ENCODE measurements at places on chromosomes 6 and 20. TPM values are rescaled to one million over a fixed set of nuclear protein-coding genes. Genes with fewer than 3 reads are reported as not detected.

DNA sequence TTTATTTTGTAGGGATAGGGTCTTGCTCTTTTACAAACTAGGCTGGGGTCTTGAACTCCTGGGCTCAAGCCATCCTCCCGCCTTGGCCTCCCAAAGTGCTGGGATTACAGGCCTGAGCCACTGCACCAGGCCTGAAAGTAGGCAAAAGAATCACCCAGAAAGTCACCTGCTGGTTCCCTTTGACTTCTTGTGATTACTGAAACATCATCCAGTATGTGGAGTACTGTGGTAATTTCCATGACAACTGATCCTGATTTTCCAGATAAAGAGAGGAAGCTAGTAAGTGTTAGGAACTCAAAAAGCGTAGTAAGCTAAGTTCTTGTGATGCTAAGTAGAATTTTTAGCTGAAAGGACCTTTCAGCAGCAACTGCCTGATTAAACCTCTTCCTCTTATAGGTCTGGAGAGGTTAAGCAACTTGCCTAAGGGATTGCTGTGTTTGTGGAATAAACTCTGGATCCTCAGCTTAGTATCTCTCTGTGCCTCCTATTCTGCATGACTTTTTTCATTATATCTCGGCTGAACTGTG lies 16.8 kb downstream of the RALY start:
- no peak for DNase-seq

DNA sequence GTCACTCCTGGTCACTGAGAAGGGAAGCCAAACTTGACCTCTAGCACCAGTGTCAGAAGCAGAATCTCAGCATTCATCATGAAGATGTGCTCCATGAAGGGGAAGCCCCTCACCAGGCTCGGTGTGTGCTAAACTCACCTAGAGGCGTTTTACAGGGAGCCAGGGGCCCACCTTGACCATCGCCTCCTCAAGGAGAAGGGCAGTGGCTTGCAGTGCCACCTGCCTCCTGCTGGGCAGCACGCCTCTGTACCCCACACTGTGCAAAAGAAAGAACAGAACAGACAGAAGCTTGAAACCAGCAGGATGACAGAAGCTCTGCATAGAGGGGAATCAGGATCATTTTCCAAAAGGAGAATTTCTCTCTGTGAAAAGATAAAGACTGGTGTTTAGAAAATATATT lies 39.7 kb downstream of the NOX3 start:
- DNase-seq = no peak

- DNase-seq = no peak
These were observed 125.6 kb upstream of the LAMP5 start for GRCh38 chr20:9388813-9389161.

DNA sequence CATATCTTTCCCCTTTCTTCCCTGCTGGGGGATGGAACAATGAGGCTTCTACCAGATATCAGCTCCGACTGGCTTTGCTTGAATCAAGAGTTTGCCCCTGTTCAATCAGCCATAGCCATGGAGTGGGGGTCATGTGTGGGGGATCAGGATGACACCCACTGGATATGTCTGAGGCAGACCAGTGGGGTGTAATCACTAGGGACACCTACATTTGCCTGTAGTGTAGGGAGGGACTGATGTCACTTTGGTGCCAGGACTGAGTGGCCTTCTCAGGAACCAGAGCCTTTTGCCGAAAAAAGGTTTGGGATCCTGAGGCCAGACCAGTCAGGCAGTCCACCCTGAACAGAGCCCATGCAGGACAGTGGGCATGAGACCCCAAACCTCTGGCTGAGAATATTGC lies 1.0 kb downstream of the ITPA start:
- no peak for DNase-seq

DNA sequence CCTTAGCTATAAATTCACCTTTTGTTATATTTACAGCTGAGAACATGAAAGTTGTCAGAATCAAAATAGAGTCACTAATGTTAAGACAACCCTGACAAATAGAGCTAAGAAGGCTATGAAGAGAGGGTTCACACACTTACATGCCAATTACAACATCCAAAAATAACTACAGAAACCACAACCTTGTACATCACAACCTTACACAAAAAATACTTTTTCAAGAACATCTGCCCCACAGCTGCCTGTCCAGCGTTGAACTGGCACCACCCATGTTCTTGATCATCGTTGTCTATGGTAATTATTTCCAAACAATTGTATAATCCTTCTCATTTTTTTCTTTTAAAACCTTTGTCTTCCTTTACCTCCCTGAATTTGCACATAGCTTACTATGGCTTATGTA lies 231.2 kb upstream of the FKBP1C start:
- no peak for DNase-seq

DNA sequence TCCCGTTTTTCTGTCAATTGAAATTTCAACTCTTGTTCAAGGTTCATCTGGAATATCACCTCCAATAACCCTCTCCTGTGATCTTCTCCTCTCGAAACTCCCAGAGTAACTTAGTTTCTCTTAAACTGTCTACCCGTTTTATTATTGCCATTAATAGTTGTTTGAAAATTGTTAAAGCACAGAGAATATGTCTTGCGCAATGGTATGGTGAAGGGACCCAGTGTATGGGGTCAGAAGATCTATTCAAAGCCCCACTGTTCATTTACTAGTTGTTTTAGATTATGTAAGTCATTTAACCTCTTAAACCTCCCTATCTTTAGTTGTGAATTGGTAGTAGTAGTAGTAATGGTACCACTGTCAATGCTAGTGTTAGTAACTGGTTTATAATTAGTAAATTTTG lies 6.2 kb upstream of the TAB2 start:
- DNase-seq = no peak

GRCh38 chr6:140178935-140179334 lies 804.5 kb upstream of the CITED2 start:
- DNase-seq = peak; percentile 37

- DNase-seq = no peak
These were observed 65.8 kb downstream of the EYA4 start for GRCh38 chr6:133306931-133307330.

DNA sequence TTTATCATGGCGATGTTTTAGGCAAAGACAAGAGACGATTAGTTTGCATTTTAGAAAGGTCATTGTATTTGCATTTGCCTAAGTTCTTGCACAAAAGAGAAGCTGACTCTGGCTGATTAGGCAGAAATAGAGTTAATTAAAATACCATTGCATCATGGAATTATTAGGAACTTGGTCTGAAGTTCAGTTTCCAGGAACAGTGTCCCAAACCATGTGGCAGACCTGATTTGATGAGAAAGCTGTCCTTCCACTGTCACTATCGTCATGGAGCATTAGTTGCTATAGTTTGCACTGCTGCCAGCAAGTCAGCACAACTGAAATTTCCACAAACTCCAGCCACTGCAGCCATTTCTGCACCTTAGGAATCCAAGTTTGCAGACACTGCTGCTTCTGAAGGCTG lies 24.3 kb upstream of the MCUR1 start:
- DNase-seq = no peak

- DNase-seq = no peak
These were observed 133.3 kb upstream of the AGPAT4 start for GRCh38 chr6:161407115-161407514.

DNA sequence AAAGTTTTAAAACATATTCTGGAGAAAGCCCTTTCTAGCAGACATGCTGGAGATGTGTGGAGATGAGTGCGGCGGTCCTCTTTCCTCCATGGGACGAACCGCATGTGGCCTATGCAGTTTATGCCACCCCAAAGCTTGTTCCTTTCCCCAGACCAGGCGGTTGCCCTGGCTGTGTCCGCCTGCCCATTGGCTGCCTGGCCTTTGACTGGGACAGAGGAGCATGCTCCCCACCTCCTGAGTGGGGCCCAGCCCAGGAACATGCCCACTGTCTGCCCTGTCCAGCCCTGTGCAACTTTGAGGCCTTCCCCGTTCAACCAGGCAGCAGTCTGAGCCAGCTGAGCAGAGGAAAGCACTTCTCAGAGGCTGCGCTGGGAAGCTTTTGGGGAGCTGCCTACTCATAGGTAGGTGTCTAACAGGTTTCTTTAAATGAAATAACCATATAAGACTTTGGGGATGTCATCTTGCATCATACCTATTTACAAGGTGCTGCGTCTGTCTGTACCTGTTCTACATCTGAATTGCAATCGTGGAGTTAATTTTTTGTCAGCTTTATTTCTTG lies 20.6 kb downstream of the FOXC1 start:
- DNase-seq = no peak

GRCh38 chr6:83885984-83886383 lies 26.5 kb downstream of the CYB5R4 start:
- no peak for DNase-seq

- no peak for DNase-seq
These were observed 373.8 kb upstream of the JAG1 start for GRCh38 chr20:11047559-11047958.

DNA sequence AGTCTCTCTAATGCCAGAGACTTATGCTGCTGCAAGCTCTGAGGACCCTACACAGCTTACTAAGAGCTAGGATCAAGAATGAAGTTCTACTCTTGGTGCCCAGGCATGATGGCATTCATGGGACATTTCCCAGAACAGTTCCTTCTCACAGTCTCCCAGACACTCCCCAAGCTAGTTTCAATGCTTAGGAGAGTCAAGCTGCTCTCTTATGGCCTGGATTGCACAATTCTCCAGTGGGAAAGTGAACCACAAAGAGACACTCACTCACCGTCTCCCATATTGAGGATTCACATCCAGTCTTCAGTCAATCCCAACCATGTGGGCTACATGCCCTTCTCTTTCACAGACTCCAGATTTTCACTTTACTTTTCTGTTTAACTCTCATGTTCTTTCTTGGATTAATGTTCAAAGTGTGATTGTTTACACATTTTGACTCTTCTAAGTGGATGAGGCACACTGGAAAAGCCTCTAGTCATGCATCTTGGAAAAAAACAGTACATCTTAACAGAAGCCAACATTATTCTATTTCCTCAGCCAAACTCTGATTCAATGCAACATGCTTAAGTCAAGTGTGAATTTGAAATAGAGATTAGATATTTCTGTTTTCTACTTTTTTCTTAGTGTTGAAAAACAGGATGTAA lies 447.8 kb upstream of the BTBD3 start:
- no peak for DNase-seq

DNA sequence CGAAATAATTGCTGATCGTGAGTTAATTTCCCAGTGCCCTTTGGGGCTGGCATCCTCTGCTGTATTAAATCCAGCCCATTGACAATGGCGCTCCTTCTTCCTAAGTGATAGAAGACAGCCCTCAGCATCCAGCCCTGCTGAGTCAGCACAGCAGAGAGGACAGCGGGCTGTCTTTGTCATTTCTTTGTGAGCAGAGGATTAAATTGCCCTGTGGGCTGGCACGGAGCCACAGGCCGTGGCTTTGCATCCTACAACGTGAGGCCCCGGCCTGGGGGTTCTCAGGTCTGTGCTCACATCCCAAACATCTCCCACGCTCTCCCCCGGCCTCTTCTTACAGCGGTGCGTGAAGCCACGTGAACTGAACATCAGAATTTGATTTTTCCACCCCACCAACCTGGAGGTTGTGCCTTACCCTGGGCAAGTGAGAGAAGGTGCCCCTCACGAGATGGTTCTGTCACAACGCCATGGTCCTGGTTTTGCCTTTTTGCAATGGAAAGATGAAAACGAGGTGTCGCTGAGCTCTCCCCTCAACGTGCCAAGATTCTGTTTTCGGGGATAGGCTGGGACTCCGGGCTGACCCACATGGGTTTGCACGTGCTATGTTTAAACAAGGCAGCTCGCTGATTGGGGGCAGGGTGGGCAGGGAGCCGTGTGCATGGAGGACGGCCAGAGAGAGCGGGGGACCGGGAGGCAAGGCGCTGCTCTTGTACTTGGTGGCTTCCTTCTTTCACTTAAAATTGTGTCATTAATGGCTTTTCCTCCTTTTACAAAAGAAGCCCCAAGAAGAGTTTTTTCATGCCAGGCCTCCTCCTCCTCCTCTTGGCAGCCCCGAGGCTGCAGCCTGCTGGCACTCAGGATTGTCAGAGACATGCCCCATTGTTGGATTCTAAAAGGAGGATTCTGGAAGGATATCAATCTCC lies 19.5 kb downstream of the CDH4 start:
- no peak for DNase-seq

DNA sequence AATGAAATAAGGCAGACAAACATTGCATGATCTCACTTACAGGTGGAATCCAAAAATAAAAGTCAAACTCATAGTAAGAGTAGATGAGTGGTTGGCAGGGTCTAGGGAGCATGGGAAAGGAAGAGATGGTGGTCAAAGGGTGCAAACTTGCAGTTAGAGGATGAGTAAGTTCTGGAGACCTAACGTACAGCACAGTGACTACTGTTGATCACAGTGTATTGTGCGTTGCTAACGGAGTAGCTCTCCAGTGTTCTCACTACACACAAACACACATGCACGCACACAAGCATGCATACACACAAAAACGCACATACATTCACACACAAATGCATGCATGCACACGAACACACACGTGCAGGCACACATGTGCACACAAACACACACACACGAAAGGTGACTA lies 54.9 kb downstream of the LY86 start:
- no peak for DNase-seq

DNA sequence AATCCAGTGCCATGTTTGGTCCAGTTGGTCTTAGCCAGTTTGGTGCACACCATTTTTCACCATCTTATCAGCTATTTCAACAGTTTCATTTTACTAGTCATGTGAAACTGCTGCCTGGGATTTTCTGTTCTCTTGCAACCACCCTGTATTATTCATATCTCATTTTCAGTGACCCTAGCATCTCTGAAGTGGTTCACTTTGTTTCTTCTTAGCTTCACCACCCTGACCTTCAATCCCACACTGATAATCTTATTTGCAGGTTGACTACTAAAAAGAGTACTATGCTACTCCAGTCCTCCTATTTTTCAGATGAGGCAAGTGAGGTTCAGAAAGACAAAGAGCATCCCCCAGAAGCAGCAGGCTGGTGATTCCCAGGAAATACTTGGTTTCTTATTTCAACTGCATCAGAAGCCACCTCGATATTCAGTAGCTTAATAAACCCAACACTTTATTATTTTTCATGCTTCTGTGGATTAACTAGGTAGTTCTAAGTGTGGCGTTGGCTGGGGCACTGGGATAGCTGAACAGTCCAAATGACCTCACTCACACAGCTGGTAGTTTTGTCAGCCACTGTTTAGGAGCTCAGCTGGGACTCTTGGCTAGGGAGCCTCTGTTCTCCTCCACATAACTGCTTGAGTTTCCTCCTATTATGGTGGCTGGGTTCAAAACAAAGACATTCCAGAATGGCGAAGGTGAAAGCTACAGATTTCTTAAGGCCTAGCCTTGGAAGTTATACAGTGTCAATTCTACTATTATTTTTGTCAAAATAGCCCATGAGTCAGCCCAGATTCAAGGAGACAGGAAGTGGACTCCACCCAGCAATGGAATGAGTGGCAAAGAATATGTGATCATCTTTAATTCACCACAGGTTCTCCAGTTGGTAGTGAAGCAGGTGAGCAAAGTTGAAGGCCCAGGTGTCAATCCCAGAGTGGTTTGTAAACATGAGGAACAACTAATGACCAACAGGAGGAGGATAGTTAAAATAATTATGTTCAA lies 40.6 kb downstream of the BPIFB4 start:
- no peak for DNase-seq

The BEND6 gene
- total RNA-seq = 12.0 TPM

The APCDD1L gene
- 0.21 TPM for total RNA-seq

The BPI gene
- total RNA-seq = not detected

The TBXT gene
- not detected for total RNA-seq

The TRAPPC3L gene
- total RNA-seq = 0.35 TPM

The KCNQ5 gene
- total RNA-seq = 3.6 TPM

The FAM184A gene
- 1.5 TPM for total RNA-seq

The GSTA2 gene
- total RNA-seq = not detected
